ENCODE measurements at places on chromosomes 4 and X.
A peak's percentile ranks its signal among the peaks of the same experiment; 100 is the strongest.

- DNase-seq: no peak
Observed at GRCh38 chr4:22794732-22795131, 102.0 kb downstream of the GBA3 start.

GRCh38 chr4:172155838-172156345, 342.7 kb downstream of the GALNTL6 start:
- no peak for DNase-seq

GRCh38 chr4:98996056-98996764, 689 bp downstream of the METAP1 start:
- peak; percentile 25 for DNase-seq

DNA sequence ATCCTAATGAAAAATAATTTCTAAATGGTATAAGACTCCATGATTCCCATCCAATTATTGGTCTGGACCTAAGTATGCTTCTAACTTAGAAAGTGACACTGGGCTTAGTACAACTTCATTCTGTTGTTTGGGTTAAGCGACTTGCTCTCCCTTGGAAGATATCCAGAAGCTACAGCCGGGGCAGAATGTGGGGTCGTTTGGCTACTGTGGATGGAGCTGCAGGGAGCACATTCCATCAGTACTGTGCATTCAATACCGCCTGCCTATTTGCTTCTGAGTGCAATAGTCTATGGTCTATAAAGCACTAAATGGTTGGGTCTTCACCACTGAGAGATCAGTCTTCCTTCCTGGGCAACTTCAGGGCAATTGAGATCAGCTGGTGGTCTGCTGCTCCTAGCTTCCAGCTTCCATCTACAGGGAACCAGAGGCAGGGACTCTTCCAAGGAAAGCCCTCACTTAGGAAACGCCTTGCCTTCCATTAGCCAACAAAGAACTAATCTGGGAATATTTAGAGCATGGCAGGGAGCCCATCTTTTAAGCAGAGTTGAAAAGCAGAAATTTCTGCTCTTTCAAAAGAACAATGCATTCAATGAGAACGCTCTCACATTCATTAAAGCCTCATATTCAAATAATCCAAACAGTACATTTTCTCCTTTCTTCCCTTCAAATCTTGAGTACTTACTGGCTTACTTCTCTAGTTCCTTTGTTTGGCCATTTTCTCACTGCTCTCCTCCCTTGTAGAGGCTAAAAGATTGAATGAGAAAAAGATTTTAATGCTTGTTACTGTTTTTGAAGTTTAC, 1049.9 kb upstream of the TENM3 start:
- DNase-seq: no peak

- no peak for DNase-seq
Observed at GRCh38 chr4:40114206-40114605, 57.6 kb downstream of the N4BP2 start.

DNA sequence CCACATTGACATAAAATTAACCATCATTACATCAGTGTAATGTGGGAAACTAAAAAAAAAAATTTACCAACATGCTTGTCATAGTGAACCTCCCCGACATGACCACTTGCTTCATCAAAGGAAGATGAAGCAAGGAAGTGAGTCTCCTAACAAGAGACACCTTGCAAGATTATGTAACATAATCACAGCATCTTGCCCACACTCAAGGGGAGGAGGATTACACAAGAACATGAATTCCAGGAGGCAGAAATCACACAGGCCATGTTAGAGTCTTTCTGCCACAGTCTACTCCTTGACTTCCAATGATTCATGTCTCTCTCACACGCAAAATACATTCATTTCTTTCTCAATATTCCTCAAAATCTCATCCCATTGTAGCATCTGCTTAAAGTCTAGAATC, 93.3 kb downstream of the AKAP4 start:
- no peak for DNase-seq

DNA sequence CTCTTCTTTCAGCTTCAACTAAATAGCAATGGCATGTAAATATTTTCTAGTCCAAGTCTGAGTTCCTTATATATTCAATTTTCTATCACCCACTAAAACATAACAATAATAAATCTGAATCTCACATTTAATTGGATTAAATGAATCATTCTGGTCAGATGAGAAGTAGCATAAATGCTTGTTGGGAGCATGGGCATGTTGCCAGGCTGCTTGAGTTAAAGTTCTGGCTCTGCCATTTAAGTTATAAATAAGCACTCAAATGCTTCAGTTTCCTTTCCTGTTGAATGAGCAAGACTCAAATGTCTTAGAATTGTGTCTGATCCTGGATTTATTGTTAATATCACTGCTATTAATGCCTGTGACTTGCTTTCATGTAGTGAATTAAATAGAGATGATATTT, 496.3 kb downstream of the STPG2 start:
- DNase-seq: no peak

GRCh38 chrX:27251369-27251768, 211.8 kb downstream of the PPP4R3C start:
- no peak for DNase-seq

GRCh38 chr4:94920369-94920768, 162.6 kb downstream of the BMPR1B start:
- DNase-seq: no peak

DNA sequence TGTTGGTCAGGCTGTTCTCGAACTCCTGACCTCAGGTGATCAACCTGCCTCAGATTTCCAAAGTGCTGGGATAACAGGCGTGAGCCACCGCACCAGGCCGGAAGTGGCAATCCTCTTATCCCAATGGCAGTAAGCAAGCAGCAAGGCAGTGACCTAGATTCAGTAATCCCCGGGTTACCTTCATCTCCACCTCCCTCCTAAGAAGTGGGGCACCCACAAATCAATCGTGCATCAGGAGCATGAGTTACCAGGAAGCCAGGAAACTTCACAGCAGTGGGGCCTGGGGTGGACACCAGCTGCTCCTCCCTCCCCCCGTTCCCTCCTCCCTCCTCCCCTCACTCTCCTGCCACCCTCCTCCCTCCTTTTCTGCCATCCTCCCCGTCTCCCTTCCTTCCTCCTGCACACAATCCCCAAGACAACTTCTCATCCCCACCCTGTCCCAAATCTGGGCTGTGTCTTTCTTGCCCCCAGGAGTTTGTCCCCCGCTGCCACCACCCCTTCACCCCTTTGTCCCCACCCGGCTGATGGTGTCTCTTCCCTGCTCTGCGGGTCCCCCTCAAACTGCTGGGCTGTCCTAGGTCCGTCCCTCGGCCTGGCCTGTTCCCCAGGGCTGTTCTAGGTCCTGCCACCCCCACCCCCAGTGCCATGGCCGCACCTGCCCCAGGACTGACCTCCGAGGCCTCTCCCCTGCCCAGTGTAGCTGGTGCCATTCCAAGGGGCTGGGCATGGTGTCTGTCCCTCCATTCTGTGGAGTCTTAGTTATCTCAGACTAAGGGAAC, 2.2 kb downstream of the PDE6B start:
- no peak for DNase-seq

DNA sequence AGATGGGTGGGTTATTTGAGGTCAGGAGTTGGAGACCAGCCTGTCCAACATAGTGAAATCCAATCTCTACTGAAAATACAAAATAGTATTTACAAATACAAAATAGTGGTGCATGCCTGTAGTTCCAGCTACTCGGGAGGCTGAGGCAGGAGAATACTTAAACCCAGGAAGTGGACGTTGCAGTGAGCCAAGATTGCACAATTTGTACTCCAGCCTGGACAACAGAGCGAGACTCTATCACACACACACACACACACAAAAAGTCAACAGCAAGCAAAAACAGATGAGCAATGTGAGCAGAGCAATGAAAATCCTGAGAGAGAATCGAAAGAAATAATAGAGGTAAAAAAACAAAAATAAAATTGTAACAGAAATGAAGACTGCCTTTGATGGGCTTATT, 168.8 kb downstream of the PCDH18 start:
- no peak for DNase-seq

GRCh38 chrX:4909348-4909747, 1195.9 kb upstream of the PRKX start:
- no peak for DNase-seq

DNA sequence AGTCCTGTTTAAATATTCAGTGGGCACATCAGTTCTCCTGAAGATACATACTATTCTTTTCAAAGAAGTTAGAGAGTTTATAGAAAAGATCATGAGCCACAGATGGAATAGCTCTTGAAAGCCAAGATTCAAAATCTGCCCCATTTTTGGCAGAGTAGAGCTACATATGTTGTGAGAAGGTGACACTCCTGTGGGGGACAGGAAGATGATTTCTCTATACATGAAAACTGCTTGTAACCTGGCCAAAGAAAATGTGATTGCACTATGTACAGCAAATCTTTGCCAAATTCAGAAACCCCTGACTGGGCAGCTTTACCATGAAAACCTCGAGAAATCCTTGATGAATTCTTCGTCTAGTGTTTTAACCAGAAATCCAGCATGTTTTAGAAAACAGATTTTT, 44.9 kb downstream of the GPM6A start:
- DNase-seq: no peak

DNA sequence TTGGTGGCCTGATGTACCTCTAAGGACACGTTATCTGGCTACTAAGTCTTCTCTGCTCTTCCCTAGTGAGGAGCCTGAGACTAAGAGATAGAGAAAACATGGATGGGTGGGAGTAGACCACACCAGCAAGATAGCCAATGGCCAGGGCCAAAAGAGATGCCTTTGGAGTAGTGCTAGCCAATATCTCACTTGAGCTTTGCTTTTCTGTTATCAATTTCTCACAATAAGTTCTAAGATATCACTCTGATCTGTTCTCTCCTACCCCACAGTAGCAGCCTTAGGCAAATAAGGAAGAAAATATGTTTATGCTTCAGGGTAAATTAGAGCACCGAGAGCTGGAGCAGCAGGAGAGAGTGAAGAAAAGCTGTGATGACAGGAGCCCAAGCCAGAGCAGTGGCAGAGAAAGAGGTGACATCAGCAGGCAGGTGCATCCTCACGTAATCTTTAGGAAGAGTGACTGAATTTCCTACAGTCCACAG, 343.9 kb upstream of the NOCT start:
- DNase-seq: no peak

DNA sequence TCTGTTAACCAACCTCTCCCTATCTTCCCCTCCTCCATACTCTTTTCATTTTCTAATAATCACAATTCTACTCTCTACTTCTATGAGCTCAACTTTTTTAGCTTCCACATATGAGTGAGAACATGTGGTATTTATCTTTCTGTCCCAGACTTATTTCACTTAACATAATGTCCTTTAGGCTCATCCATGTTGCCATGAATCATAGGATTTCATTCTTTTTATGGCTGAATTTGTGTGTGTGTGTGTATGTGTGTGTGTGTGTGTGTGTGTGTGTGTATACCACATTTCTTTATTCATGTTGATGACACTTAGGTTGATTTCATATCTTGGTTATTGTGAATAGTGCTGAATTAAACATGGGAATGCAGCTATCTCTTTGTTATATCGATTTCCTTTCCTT, 37.4 kb downstream of the RUFY3 start:
- no peak for DNase-seq

DNA sequence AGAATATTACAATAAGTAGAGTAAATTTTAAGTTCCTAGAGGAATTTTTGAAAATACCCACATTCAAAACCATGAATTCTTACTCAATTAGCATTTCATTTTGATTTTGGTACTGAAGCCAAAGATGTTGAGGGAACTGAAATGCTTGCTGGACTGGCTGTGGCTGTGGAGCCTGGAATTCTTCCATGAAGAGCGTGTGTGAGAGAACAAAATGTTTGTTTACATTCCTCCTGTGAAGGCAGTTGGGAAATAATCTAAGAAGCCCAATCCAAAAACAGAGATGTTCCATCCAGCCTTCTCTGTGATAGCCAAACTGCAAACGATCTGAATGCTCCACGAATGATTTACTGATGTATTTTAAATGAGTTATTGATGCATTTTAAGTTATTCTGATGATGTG, 3.8 kb upstream of the ADH1B start:
- no peak for DNase-seq

DNA sequence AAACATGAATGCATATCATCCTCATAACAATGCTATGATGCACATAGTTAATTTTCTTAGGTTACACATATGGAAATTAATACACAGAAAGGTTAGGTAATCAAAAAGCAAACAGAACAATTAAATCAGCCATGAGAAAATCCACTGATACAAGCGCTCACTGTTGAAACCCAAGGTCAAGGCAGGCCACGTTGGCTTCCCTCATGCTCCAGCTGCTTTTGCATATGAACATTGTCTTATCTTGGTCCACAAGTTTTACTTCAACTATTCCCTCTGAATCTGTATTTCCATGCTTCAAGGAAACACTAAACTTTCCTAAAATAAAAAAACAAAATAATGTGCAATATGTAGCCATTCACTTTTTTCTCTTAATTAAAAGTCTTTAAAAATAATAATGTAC, 34.5 kb upstream of the PLA2G12A start:
- no peak for DNase-seq

GRCh38 chr4:40916880-40917279, 167.1 kb downstream of the NSUN7 start:
- no peak for DNase-seq

DNA sequence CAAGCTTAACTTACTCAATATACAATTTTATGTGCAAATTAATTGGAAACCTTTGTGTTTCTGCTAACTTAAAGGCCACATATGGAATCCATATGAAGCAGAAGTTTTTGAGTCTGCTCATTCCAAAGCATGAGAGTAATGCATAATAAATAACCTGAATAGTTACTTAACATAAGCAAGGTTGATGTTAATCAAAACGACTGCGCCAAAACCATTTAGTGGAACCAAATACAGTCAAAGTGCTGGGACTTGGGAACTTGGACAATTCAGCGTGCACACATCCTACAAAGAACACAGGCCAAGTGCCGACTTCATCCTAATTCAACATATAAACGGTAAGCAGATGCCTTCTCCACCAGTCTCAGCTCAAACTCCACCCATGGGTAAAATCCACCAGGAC, 17.0 kb downstream of the TSPAN5 start:
- DNase-seq: no peak

GRCh38 chr4:40887764-40888131, 138.0 kb downstream of the NSUN7 start:
- DNase-seq: no peak

DNA sequence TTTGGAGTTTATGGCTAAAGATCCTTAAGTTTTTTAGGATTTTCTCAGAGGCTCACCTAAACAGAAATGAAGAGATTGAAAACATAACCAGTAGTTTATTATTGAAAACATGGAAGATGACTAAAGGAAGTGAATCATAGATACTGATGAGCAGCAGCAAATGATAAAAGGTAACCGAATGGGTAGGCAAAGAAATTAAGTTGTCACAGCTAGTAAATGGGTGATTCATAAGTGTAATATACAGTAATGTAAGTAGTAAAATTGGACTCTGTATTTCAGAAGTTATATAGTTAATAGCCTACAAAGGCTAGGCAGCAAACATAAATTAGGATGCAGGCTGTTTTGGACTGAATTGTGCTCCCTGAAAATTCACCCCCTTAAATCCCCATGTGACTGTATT, 59.0 kb upstream of the ADGRA3 start:
- no peak for DNase-seq
